Purkinje cell (primary cell): ENCODE measurements at places on chromosomes 11 and 22. TPM values are rescaled to one million over a fixed set of nuclear protein-coding genes. Genes with fewer than 3 reads are reported as not detected.

Gene GUCY1A2
- polyA plus RNA-seq = 10.8 and 12.6 TPM in 2 replicates

Gene SLC16A8
- not detected in 2 replicates for polyA plus RNA-seq

Gene SLC7A4
- 0.20 TPM in 1 of 2 replicates, not detected in the other for polyA plus RNA-seq

Gene LRRC74B
- polyA plus RNA-seq = not detected in 2 replicates

Gene OR56A1
- polyA plus RNA-seq = not detected in 2 replicates
